ENCODE measurements at places on chromosomes 16 and 17.

DNA sequence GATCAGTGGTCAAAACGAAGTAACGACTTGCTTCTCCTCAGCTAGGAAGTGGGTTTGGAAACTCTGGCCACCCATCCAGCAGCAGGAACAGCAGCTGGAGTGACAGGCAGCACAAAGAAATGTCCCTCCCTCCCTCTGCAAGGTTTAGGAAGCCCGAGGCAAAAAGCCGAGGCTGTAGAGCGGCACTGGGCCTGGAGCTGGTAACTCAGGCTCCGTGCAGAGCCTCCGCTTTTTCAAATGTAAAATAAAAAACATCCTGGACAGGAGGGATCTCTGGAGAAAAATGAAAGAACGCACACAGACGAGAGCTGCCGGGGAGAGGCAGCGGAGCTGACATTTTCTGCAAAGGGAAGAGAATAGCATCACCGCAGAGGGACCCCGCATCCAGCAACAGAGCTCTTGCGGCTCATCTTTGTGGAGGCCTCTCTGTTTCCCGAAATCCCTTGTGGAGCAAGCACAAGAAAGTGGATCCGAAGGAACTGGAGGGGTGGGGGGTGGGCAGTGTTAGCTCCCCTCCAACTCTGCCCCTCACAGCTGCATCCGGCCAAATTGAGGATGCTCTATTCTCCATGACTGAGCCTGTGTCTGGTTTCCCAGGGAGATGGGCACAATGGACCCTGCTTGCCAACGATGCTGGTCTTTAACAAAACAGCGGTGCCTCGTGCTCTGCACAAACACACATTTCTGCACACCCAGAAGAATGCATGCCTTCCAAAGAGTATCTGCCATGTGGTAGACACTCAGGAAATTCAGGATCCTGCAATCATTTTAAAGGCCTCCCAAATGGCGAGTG, 335.5 kb upstream of the ZFHX3 start:
- DNase-seq = no peak

DNA sequence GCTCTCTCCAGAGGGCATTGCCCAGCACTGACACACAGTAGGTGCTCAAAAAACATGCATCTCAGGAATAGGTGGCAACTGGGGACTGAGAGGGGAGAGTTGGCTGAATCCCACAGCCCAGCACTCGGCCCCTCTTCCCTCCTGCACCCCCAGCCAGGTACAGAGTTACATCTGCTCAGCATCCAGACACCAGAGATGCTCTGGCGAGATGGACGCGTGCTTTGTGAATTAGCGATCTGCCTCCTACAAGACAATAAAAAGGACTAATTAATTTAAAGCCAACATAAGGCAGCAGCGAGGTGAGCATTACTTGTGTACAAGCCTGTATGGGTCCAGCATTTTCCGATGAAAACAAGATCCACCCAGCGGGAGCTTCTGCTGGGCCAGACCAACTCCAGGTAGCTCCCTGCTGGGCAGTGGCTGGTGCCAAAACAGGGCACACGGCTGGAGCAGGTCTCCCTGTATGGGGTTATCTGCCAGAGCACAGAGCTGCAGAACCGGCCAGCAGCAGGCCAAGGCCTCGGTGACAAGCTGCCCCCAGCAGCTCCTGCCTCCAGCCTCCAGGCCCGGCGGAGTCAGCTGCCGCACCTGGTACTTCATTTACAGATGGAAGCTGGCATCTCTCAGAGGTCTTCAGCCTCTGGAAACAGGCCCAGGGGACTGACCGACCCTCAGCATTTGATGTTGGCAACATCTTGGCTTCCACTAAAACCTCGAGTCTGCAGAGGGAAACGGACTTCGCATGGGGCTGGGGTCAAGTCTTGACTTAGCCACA, 219.7 kb upstream of the SDK2 start:
- no peak for DNase-seq

DNA sequence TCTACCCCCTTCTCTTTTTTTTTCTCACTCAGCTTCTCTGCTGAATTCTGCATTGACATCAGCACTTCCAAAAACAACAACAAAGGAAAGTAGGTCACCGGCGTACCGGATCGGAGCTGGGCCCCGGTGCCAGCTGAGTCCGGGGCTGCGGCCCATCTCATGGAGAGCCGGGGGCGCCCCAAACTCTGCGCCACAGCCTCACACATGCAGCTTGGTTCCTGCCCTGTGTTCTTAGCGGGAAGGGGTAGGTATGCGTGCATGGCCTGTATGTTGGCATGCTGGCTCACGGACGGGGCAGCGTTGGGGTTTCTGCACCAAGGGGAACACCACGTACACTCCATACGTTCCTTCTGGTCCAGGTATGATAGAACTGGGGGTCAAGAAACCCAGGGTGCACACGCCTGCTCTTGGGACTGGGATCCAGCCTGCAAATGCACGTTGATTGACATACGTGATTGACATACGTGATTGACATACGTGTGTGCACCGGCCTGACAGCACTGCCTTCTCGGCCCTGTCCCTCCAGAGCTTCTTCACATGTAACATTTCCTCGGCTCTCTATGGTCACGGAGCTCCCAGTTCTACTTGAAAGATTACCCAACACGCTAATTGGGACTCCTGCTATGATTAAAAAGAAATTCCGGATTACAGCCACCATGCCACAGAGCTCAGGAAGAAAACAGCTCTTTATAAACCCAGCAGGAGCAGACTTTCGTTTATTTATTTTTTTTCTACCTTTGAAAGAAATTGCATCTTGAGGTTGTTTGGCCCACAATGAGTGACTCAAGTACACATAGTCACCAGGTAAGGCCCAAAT, 88.7 kb downstream of the RPA1 start:
- DNase-seq = no peak

DNA sequence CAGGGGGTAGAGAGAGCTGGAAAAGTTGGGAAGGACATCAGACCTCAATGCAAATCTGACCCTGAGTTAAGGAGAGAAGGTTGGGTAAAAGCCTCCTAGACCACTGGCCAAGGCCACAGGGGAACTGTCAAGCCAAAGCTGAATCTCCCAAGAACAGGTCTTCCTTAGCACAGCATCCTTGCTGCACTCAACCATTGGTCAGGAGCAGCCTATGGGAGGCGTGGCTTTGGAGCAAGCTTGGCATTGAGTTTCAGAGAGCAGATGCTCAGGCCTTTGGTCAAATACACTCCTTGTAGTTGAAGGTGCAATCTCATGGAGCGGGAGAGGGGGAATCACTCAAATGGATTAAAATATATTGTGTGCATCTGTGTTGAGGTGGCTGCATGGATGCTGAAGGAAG, 21.8 kb downstream of the SOX9 start:
- no peak for DNase-seq

DNA sequence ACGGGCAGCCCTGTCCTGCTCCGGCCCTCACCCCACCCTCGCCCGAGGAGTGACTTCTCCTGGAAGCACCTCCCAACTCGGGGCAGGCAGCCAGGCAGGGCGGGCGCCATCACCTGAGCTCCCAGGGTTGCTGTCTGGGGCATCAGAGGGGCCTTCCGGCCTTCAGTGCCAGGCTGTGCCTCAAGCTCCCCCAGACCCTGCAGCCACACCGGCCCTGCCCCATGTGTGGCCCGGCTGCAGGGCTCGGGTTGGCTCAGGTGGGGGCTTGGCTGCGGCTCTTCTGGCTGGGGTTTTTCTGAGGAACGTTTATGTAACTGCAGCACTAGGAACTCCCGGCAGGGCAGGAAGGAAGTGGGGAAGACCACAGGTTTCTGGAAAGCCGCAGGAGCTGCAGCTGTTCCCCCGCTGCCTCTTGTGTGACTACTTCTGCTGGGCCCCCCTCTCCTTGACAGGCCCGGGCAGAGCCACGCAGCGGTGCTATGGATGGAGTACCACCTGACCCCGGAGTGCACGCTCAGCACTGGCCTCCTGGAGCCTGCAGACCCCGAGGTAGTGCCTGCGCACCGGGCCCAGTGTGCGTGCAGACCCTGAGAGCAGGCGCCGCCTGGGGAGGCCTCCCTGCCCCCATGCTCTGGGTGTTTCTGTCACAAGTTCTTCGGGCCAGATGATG, 45.6 kb downstream of the PRMT7 start:
- no peak for DNase-seq

DNA sequence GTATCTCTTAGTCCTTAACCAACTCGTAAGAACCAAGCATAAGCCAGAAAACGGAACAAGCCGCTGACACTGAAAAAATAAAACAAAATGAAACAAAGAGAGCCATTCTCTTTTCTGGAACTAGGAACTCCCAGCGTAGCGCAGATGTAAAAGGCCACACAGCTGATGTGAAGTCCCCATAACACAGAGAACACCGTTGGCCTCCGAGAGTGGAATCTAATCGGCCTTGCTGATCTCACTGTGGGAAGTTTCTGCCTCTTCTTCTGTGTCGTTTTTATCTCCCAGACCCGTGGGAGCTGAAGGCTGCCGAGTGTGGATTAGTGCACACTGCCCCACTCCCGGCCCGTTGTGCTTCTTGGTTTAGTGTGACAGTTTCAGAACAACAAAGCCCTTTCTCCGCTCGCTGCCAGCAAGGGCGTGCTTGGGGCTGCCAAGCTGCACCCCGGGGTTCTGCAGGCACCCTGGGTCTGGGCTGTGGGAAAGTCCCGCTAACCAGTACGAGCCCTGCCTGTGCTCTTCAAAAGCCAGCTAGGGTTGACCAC, 21.7 kb downstream of the TTYH2 start:
- no peak for DNase-seq

DNA sequence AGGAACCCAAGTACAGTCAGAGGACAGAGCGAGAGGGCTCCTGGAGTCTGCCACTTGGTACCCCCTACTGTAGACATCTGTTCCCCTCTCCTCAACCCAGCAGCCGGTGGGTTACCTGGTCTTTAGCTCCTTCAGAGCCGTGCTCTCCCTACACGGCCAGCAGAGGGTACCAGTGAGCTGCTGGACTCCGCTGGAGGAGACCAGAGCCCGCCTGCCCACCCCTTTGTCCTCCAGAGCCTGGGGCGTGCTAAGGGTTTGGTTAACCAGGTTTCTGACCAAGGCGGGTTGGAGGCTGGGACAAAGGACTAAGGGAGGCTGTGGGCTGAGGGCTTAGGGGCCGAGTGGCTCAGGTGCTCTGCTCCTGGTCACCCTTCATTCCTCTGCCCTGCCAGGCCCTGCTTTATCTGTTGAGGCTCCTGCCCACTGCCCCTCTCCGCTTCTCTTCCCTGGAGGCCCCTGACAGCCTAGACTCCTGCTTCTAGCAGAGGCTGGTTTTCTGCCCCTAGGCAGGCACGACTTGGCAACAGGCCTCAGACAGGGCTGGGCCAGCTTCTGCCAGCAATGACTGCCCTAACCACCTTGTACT, 2.7 kb upstream of the HSD11B2 start:
- DNase-seq = no peak

DNA sequence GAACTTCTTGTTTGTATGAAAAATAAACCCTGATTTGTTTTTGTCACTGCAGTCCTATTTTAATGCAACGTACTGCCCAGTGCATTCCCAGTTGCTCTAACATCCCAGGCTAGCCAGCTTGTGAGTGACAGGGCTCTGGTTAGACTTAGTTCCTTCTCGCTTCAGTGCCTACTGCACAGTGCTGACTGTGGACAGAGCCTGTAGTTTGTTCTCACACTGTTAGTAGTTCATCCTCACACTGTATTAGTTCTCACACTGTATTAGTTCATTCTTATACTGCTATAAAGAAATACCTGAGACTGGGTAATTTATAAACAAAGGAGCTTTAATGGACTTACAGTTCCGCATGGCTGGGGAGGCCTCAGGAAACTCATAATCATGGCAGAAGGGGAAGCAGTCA, 116.6 kb upstream of the SALL1 start:
- DNase-seq = no peak

DNA sequence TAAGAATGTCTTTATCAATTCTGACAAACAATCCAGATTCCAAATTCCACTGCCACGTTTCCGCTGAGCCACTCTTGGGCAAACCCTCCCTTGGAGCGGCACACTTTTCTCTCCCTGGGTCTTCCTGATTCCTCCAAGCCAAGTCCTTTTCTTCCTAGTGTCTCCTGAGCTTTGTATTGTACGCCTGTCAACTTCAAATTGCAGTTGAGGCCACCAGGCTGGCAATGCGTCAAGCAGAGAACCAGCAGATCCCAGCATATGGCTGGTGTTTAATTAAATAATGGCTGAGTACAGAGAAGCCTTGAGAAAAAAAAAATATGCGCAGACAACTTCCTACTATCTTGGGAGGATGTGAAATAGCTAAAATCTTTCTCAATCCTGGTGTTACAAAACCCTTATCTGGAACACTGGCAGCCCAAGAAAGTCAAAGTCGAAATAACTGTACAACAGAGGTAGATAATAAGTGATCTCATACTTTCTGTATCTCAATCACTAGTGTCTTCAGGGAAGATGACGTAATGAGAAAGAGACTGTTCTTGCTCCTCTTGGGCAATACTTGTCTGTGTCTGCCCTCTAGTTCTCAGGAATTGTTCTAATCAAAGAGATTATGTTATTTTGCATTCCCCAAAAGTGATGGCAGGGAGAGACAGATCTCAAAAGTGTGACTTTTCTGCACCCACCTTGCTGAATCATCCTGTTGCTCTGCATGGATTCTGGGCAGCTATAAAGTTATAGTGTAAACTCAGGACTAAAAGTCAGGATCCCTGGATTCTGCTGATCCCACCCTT, 15.0 kb downstream of the SMIM36 start:
- DNase-seq = no peak

GRCh38 chr17:78592991-78593329, 15.8 kb upstream of the DNAH17 start:
- DNase-seq = no peak

GRCh38 chr17:64449545-64449944, 630 bp downstream of the MILR1 start:
- no peak for DNase-seq

DNA sequence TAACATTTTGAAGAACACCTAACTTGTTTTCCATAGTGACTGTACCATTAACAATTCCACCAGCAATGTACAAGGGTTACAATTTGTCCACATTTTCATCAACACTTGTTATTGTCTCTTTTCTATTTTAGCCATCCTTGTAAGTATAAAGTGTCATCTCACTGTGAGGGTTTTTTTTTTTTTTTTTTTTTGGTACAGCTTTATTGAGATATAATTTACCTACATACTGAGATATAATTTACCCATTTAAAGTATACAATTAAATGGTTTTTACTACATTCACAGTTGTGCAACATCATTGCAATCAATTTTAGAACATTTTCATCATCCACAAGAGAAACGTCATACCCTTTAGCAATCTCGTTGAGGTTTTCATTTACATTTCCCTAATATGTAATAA, 17.9 kb upstream of the TMIGD1 start:
- DNase-seq = no peak

- no peak for DNase-seq
Observed at GRCh38 chr17:40303708-40304551, 5.0 kb upstream of the RARA start.

GRCh38 chr17:13333661-13334060, 268.1 kb downstream of the HS3ST3A1 start:
- DNase-seq = no peak

DNA sequence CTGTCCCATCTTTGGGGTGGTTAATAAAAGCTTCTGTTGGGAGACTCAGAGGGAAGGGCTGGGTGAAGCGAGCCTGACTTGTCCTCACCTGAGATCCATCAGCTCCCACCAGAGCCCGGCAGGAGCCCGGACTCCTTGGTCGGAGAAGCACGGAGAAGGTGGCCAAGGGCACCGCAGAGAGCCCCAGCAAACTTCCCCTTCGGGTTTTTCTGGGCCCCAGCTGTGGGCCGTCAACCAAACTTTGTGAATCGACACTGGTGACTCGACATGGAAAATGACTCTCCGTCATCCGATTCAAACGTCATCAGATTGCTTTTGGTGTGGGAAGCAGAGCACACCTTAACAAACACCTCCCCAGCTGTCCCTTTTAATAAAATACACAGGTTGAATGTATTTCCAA, 21.4 kb downstream of the ENPP7 start:
- DNase-seq = no peak

All from cortex of kidney (tissue), 1 donor.